ENCODE measurements at places on chromosomes 6 and 20. TPM values are rescaled to one million over a fixed set of nuclear protein-coding genes. Genes with fewer than 3 reads are reported as not detected.

GRCh38 chr6:119312875-119313338, 36.7 kb downstream of the MAN1A1 start:
- no peak for DNase-seq

ZNF292 gene
- 34.5 TPM for total RNA-seq

DNA sequence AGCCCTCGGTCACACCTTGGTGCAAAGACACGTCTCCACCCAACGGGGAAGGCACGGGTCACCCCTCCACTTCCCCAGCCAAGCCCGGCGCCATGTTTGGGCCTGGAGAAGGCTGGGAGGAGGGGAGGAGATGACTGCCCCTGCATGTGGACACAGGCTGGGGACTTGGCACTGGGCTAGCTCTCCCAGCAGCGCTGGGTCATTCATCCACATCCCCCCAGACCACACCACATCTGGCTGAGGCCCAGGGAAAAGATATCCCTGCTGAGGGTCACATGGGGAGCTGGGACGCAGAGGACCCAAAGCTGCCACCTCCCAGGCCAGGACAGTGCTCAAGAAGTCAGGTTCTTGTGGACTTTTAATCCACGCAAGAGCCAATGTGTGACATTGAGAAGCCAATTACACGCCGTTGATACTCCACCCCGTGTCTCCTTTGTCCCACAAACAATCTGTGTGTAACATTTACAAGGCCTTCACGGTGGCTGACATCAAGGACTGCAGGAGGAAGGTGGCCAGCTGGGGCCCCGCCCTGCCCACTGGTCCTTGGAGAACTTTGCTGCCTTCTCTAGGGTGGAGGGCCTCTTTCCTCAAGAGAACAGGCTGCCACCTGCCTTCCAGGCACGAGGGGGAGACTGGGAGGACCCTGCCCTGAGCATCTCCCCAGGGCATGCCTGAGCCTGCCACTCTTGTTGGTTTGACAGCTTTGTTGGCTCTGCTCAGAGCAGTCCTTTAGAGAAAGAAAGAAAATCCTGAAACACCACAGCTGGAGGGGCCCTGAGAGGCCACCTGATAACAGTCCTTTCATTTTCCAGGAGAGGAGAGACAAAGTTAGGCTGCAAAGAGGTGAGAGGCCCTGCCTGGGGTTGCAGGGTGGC, 5.3 kb upstream of the IP6K3 start:
- no peak for DNase-seq

BPIFA1 gene
- total RNA-seq, result not detected

GRCh38 chr6:10396785-10397184, 18.1 kb downstream of the TFAP2A start:
- no peak for DNase-seq

BPIFB4 gene
- not detected for total RNA-seq

HLA-DMB gene
- 7.9 TPM for total RNA-seq

DNA sequence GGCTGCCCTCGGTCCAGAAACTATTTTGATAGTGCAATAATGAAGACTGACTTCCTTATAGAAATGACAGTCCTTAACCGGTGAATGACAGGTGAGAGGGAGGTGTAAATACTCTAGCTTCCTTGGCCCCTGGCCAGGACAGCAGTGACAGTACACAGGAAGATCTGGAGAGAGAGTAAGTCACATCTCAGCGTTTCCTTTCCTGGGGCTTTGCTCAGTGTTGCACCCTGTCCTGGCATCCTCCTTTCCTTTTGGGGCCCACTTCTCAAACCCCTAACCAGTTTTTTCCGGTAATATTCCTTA, 336.9 kb downstream of the CD83 start:
- no peak for DNase-seq

- DNase-seq, result no peak
Measured at GRCh38 chr20:38161412-38161774, 3.7 kb downstream of the TGM2 start.

DNA sequence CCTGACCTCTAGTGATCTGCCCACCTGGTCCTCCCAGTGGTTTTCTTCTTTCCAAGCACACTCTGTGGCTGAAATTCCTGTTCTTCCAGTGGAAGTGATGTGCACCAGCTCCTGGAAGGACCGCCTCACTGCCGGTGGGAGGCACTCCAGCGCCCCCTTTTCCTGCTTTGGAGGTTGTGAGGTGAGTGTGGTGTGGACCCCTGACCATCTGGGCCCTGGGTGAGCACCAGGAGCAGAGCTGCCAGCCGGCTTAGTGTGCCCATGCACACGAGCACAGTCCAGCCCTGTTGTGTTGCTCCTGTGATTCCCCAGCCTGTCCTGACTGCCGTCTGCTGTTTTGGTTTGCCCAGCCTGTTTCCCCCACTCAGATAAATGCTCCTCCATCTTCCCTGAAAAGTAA, 134.6 kb downstream of the FNDC1 start:
- no peak for DNase-seq

- DNase-seq, result no peak
Measured at GRCh38 chr6:11273406-11274065, 41.1 kb upstream of the NEDD9 start.

- no peak for DNase-seq
Measured at GRCh38 chr6:36301781-36302180, 31.9 kb downstream of the PNPLA1 start.

GRCh38 chr20:24360531-24360930, 108.9 kb upstream of the SYNDIG1 start:
- DNase-seq, result no peak

TCP11 gene
- total RNA-seq, result not detected

DNA sequence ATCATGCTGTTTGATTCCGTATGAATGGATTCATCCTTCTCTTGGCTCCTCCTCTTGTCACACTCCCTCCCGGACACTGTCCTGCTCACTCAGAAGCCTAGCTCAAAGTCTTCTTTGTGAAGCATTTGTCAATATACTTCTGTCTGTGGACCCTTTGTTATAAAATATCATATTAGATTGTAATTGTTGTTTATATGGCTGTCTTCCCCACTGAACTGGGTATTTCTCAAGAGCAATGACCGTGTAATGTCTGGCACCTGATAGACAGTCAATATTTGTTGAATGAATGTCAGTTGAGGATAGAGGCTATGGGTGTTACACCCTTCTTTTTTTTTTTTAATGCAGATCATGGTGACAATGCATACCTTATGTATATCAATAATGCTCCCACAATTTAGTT, 335.3 kb downstream of the SOX4 start:
- no peak for DNase-seq

- DNase-seq, result no peak
Measured at GRCh38 chr20:13348311-13349234, 127.5 kb downstream of the ISM1 start.

FAM229B gene
- 43.5 TPM for total RNA-seq

OXT gene
- not detected for total RNA-seq

DNA sequence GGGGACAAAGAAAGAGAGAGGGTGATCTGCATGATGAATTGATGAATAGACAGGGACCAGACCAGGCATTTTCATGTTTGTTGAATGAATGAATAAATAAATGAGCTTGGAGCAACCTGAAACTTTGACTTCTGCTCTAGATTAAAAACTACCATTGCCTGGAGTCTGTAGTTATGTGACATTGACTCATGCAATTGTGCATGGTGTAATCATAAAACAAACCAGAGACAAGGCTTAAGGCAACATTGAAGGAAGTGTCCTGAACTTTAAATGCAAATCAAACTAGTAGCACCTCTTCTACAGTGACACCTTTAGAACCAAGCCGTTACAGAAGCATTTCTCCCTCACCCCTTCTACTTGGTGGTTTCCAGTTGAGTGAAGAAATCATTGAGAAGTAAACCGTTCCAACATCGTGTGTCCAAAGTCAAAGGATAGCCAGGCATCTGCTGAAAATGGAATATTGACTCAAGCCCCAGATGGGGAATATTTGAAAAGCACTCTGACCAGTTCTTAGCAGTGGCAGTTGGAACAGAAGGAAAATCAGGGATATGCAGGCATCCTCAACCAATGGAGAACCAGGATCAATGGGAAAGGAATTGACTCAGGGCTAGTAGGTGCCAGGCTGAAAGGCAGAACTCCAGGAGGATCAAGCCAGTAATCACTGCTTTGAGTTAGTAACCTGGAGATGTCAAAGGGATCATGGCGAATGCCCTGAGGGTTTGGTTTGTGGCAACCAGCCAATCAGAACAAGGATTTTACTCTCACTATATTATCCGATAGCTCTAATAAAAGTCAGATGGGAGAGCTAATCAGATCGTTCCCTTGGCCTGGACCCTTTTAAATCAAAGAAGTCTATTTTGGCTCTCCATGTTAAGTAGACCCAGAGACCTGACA, 171.2 kb upstream of the TSHZ2 start:
- no peak for DNase-seq

DNA sequence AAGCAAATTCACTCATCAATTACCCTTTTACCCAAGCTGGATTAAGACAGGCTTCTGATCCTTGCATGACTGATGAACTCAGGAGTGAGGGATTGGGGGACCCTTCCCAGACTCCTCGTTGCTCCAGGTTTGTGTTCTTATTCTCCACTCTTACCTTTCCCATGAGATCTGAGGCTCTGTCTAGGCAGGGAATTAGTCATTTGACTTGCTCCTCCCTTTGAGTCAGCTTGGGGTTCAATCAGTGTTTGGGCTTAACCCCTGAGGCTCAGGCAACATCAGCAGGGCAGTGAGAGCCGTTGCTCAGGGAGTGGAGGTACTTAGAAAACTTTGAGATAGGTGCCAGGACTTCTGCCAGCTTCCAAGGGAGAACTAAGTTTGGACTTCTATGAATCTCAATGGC, 20.7 kb upstream of the TOX2 start:
- DNase-seq, result no peak

CDH26 gene
- 0.54 TPM for total RNA-seq

NOTCH4 gene
- total RNA-seq, result 31.2 TPM

GRCh38 chr6:81086991-81087390, 665.5 kb downstream of the TENT5A start:
- DNase-seq, result no peak

DNA sequence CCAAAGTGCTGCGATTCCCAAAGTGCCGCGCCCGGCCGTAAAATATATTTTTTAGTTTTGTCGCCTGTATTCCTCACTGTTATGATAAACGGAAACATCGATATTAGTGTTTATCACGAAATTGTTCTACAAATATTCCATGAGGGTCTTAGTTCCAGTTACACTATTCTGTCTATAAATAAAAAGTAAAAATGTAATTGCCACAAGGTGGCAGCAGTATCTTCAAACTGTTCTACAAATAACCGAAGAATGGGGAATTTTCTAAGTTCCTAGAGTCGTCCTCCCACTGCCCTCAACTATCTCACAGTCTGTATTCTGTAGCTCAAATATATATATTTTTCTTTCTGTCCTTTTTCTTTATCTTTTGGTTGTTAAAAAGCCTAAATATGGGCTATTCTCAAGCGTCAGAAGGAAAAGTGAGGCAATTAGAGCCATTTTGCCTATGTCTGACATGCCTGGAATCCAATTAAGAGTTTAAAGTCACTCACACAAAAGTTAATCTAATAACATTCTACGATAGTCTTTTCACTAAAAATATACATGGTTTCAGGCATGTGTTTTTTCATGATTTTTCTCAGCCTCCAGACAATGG, 14.2 kb upstream of the FAM162B start:
- DNase-seq, result no peak

DNA sequence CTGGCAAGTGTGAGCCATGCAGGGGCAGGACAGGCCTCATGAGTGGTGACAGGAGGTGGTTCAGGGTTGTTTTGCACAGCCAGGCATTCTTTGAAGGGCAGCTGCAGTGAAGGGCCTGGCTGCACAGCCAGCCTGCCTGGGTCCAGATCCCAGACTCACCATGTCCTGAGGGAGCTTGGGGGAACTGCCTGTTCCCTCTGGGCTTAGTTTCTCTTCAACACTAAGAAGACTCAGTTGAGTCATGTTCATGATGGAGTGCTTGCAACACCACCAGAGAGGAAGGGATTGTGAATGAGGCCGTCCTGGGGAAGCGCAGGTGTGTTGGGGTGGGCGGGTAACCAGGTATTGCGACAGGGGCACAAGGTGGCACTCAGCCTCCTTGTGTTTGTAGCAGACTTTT, 102.4 kb downstream of the CDH26 start:
- DNase-seq, result no peak

- peak; percentile 79 for DNase-seq
Measured at GRCh38 chr6:118372413-118372812, 175.7 kb upstream of the PLN start.

F13A1 gene
- total RNA-seq, result 50.9 TPM

DNA sequence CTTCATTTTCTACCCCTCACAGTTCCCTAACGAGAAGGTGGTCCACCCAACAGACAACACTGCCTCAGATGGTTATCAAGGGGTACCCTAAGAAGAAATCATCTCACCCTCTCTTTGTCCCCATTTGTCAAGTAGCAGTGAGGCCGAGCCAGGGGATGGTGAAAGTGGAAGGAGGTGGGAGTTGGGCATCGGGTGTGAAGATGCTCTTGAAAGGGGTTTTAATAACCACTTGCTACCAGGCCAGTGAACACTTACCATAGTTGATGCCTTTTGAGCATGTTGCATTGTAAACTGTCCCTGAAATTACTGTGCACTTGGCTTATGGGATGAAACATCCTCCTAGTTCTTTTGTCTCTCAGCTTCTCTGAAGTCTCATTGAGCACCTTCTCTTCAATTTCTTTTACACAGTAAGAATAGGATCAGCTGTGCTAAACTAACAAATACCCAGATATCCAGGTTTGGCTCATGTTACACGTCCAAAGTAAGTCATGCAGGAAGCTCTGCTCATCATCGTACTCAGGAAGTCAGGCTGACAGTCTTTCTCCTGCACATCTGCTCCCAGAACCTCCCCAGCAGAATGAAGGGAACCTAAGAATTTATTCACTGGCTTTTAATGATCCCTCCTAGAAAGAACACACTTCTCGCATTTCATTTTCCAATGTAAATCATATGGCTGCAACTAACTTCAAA, 13.3 kb downstream of the HLA-DPB1 start:
- DNase-seq, result no peak

DNA sequence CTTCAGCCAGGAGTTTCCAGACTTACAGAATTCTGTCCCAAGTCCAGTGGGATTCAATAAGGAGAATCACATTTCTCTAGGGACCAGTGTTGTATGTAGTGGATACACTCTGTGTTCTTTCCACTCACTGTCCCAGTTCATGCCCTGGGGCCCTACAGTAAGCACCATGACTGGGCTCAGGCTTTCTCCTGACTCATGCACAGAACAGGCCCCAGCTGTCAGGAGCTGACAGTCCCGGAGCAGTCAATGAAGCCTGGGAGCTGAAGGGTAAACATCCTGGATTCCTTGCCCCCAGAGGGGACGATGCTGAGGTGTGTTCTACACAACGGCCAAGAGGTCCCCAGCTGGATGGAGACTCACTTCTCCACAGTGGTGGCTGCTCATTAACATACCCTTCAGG, 40.2 kb upstream of the LRFN2 start:
- DNase-seq, result no peak

- no peak for DNase-seq
Measured at GRCh38 chr6:82711971-82712370, 348.4 kb downstream of the TPBG start.
